ENCODE measurements at places on chromosomes 3 and 15.

DNA sequence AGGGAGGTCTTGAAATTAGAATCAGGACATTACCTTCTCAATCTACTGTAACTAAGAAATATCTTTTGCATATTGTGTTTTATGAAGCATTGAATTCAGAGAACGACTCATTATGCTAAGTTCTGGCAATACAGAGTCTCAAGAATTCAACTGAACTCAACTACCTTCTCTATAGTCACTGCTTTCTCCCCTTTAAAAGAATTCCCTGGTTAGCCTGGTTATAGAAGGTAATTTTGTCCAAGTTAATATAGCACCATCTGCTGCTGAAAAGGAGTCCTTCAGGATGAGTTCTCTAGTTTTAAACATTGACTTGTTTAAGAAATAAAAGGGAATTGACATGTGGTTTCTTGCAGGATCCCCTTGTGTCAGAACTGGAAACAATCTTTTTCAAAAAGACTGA lies 60.2 kb downstream of the IL16 start:
- no peak for DNase-seq

GRCh38 chr15:81296673-81297072 lies 27.3 kb downstream of the STARD5 start:
- DNase-seq: no peak

DNA sequence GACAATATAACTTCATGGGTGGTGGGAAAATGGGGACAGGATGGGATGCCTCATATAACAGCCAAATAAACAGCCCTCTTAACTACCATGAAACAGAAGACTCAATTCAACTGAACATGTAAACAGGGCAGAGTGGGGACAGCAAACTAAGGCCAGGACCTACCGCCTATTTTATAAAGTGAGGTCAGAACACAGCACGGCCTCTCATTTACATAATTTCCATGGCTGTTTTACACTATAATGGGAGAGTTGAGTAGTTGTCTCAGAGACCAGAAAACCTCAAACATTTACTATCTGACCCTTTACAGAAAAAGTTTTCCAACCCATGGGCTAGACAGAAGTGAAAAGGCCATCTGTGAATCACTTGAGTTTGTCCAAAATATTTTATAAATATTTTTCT lies 56.7 kb upstream of the SNRPA1 start:
- DNase-seq: no peak

- DNase-seq: no peak
These were observed 15.3 kb downstream of the ABTB1 start for GRCh38 chr3:127688022-127688415.

DNA sequence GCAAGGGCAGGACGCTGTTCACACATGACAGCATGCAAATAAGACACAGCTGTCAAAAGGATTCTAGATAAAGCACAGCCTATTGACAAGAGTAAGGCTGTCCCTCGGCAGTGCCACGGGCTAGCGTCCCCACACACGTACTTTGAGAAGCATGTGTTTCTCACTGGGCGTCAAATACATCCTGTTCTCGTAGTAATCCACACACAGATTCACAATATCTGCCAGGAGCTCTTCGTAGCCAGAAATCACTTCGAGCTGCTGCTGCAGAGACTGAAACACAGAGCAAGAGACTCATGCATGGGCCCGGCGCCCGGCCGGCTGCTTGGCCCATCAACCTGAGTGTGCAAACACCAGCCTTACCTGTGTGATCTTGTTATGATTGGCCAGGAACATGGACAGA lies 41.1 kb downstream of the CYFIP1 start:
- DNase-seq: no peak

GRCh38 chr3:194575484-194576210 lies 57.6 kb downstream of the TMEM44 start:
- DNase-seq: no peak

GRCh38 chr3:134038071-134038491 lies 8.4 kb upstream of the SLCO2A1 start:
- no peak for DNase-seq

- no peak for DNase-seq
These were observed 474.4 kb upstream of the AGTR1 start for GRCh38 chr3:148223266-148223665.

GRCh38 chr3:178518660-178519396 lies 17.4 kb upstream of the KCNMB2 start:
- no peak for DNase-seq

DNA sequence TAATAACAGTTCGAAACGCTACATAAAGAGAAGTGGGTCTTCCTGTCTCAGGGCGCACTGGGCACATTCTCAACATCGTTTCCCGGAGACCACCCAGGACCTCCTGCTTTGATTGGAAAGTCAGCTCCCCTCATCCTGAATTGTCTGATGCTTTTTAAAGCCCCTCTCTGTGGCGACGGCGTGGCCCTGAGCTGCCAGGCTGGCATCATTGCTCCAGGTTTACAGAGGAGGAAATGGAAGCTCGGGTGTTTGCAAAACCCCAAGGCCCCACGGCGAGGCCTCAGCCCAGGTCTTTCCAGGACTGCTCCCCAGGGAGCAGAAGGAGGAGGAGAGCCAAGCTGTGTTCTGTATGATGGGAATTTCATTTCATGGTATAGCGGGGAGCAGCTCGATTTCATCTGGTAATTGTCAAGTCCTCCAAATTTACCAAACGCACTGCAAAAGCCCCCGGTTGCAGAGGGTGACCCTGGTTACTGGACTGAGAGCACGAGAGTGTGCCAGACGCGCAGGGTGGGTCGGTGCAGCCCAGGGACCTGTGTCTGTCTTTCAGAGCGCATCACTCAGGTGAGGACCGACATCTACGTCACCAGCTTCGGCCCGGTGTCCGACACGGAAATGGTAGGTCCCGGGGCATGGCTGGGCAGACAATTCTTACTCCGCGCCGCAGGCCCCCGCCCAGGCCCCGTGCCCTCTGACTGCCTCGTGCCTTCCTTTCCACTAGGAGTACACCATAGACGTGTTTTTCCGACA lies 15.9 kb downstream of the GABRA5 start:
- no peak for DNase-seq

GRCh38 chr3:7813365-7813764 lies 688.3 kb upstream of the LMCD1 start:
- DNase-seq: no peak

DNA sequence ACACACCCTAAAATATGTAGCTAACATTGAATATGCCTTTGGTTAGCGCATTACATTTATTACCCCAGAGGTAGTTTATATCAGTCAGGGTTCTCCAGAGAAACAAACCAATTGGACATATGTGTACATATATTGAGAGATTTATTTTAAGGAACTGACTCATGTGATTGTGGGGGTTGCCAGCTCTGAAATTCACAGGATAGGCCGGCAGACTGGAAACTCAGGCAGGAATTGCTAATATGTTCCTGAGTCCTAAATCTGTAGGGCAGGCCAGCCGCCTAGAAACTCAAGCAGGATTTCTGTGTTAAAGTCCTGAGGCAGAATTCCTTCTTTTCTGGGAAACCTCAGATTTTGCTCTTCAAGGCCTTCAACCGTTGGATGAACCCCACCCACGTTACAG lies 189.7 kb downstream of the CDIN1 start:
- DNase-seq: no peak

GRCh38 chr3:187799942-187800641 lies 54.8 kb upstream of the BCL6 start:
- no peak for DNase-seq

DNA sequence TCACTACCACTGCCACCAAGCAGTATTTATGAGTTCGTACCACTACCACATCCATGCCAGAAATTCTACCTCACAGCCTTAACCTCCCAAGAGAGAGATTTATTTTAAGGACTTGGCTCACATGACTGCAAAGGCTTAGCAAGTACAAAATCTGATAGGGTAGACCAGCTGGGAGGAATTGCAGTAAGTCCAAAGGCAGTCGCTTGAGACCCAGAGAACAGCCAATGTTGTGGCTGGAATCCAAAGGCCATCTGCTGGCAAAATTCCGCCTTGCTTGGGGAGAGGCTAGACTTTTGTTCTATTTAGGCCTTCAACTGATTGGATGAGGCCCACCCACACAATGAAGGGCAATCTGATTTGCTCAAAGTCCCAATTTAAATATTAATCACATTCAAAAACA lies 101.4 kb upstream of the STT3B start:
- no peak for DNase-seq

GRCh38 chr3:142604940-142605339 lies 8.7 kb downstream of the PLS1 start:
- DNase-seq: no peak

DNA sequence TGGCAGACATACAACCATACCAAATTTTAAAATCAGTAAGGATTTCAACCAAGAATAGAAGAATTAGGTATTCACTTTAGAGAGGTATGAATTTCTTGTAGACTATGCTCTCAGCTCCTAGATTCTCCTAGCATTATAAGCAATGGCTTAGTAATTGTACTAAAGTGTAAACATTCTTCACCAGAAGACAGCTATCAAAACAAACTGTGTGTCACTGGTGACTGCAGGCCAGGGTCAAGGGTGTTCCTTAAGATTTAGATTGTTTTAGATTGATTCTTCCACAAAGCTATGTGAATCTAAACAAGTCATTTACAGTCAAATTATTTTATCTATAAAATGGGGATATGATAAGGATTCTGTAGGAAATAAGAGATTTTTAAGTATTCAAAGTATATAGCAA lies 23.1 kb upstream of the GP5 start:
- DNase-seq: no peak

DNA sequence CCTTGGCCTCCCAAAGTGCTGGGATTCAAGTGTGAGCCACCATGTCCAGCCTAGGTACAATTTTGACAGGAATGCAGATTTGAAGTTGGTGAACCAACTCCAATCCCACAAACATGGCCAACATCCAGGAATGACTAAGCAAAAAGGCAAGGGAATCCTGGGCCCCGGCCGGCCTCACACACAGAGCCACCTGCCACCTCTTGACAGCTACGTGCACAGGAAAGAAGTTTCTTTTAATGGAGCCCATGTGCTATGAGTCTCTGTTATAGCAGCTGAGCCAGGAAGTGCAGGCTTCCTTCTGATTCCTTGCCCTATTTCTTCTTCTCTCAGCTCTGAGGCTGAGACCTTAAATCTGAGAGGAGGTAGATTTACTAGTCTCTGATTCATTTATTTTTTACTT lies 8.8 kb downstream of the TMEM40 start:
- no peak for DNase-seq

DNA sequence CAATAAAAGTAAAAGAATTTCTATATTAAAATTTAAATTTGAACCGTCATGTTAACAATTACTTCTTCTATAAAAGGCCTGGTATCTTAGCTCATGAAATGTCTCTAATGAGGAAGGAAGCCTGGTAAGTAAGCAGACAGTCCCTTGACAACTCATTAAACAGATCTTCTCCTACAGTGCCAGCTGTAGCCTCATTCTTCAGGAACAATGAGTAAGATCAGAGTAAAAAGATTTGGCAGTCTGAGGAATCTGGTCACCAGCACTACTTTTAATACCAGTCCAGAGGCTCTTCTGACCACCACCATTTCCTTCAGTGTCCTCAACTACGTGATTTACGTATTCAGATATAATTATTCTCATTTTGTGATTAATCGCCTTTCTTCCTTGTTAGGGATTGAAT lies 955.0 kb upstream of the ALCAM start:
- no peak for DNase-seq

GRCh38 chr3:149152420-149152819 lies 23.0 kb downstream of the HPS3 start:
- no peak for DNase-seq

DNA sequence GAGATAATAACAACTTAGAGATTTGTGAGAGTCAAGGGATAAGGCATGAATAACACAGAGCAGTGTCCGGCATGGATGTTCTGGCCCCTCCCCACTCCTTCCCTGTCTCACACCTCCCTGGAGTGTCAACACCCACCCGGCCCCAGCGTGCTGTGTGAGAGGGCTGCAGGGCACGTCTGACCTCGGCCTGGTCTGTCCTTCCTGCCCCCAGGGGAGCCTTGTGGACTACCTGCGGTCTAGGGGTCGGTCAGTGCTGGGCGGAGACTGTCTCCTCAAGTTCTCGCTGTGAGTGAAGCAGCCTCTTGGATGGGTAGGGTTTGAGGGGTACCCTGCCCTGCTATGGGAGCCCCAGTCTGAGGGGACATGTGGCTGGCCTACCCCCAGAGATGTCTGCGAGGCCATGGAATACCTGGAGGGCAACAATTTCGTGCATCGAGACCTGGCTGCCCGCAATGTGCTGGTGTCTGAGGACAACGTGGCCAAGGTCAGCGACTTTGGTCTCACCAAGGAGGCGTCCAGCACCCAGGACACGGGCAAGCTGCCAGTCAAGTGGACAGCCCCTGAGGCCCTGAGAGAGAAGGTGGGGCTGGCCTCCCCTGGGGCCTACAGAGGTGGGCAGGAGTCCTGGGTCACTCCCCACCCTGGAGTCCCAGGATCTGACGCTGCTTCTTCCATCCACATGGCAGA lies 11.2 kb upstream of the LMAN1L start:
- no peak for DNase-seq

DNA sequence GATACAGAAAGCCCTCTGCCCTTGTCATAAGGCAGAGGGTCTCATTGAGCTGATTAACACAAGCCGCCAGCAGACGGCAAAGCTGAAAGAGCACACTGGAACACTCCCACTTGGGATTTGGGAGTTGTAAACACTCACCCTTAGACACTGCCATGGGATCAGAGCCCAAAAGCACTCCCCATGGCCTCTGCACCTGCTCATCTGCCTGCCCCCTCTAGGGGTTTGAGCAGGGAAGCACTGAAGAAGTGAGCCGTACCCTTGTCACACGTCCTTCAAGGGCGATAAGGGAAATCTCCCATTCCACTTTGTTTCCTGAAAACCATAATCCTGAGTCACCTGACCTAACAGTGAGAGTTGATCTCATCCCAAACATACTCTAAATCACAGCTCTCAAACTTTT lies 14.7 kb downstream of the FSIP1 start:
- no peak for DNase-seq

DNA sequence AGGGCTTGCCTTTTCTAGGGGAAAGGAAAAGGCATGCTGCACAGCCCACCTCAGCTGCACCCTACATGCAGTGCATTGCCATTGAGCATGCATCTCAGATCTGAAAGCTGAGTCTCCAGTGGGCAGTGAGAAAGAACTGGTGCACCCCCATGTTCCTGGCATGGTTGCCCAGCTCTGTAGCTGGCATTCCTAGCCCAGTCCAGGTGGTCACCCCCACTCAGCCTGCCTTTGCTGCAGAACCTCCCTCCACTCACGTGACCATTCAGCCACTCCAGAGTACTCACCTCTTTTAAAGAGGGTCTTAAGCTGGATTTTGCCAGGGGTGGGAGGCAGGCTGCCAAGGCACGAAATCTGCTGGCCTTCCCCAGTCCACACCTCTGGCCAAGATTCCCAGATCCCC lies 208.6 kb upstream of the TOPAZ1 start:
- no peak for DNase-seq

GRCh38 chr3:99875581-99875928 lies 57.9 kb downstream of the CMSS1 start:
- no peak for DNase-seq

DNA sequence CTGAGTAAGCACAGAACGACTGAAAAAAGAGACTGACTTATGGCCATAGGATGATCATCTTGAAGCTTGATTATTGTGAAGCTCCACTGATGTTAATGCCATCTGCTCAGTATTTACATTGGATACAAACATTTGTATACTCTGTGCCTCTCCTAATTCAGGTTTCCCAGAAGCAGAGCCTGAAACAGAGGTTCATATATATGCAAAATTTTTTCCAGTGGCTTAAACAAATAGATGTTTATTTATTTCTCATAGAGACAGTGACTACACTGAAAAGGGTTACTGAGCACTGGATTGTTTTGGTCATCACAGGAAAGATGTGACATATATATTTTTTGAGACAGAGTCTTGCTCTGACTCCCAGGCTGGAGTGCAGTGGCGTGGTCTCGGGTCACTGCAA lies 36.3 kb downstream of the SCN11A start:
- DNase-seq: no peak
